ENCODE measurements at places on chromosomes 16 and 17.

GRCh38 chr17:81317961-81318605 is 23.0 kb upstream of the SLC38A10 start:
- no peak for DNase-seq

- no peak for DNase-seq
Observed at GRCh38 chr16:48525201-48526057, 84.6 kb downstream of the N4BP1 start.

DNA sequence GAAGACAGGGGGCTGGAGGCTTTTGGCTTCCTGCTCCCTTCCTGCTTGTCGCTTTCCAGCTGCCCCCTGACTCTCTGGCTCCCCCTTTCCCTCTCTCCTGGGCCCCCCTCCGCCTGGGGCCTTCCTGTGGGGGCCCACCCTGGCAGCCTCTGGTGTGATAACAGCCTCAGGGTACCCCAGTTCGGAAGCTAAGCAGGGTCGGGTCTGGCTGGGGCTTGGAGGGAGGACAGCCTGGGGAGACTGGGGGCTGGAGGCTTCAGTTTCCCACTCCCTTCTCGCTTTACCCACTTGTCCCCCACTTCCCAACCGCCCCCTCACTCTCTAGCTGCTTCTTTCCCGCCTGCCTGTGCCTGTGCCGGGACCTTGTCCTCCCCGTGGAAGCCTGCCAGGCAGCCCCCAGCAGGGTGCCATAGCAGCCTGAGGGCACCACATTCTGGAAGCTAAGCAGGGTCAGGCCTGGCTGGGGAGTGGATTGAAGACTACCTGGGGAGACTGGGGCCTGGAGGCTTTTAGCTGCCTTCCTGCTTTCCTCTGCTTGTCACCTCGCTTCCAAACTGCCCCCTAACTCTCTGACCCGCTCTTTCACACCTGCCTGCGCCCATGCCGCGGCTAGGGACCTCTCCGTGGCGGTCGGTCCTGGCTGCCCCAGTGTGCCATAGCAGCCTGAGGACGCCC is 2275.5 kb downstream of the TP53TG3F start:
- no peak for DNase-seq

DNA sequence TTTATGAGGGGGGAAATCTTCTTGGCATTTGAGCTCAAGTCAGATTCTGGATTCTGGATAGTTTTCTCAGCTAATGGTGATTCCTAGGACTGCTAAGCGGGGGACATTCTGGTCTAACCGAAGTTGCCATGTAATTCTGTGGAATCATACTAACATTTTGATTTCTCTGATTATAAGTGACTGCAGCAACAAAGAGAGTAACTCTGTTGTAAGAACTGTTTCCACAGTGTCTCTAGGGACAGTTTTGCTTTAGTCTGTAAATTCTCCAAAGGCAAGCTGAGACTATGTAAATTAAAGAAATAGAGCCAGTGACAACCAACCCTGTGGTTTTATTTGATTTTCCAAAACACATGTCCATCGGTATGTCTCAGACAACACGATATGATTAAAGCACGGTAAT is 286.2 kb downstream of the IRX3 start:
- peak; percentile 6 for DNase-seq

GRCh38 chr16:78244131-78244895 is 144.9 kb downstream of the WWOX start:
- DNase-seq: peak; percentile 95

- DNase-seq: no peak
Observed at GRCh38 chr16:10812312-10813098, 6.1 kb downstream of the TVP23A start.

GRCh38 chr16:49665482-49666230 is 190.3 kb downstream of the ZNF423 start:
- DNase-seq: no peak

GRCh38 chr16:261031-261691 is 14.6 kb downstream of the RGS11 start:
- no peak for DNase-seq

DNA sequence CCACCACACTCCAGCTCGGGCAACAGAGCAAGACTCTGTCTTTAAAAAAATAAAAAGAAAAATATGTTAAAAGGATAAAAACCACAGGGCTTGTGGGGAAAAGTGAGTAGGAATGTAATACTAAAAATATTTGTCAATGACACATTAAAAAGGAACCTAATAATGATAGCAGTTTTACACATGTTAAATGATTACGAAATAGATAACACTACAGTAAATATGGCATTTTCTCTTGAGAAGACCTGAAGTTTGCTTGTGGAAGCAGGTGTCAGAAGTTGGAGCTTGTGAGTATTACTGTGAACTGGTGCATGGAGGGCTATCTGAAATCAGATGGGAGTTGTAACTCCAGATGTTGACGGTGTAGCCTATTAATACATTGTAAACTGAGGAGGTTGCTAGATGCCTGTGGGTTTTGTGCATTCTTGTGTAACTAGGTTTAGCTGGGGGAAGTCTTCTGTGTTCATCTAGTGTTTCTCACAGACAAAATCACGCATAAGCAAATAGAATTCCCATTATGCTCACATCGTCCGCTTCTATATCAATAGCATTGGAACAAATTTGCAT is 44.2 kb upstream of the CLEC18A start:
- peak; percentile 95 for DNase-seq

DNA sequence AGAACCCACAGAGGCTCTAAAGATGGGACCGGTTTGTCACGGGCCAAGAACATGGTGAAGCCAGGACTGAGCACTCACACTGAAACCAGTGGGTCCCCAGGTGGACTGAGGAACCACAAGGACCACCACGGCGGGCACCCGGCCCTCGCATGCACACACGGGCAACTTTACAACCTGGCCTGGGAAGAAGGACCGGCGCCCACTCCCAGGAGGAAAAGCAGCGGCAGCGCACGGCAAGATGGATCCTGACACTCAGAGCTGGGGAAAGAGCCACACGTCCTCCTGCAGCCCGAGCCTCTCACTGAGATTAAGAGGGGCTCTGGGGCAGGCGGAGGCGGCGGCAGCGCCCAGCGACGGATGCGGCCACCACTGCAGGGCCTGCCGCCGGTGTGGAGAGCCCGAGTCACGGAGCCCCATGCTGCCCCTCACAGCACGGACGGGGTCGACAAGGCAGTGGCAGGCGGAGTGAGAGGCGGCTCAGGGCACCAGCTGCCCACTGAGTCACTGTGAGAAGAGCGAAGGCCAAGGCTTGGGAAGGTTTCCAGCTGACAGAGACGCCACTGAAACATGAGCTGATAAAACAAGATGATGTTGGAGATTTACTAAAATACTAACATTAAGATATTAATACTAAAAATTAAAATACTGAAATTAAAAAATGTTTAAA is 118.3 kb downstream of the ANKRD11 start:
- no peak for DNase-seq

DNA sequence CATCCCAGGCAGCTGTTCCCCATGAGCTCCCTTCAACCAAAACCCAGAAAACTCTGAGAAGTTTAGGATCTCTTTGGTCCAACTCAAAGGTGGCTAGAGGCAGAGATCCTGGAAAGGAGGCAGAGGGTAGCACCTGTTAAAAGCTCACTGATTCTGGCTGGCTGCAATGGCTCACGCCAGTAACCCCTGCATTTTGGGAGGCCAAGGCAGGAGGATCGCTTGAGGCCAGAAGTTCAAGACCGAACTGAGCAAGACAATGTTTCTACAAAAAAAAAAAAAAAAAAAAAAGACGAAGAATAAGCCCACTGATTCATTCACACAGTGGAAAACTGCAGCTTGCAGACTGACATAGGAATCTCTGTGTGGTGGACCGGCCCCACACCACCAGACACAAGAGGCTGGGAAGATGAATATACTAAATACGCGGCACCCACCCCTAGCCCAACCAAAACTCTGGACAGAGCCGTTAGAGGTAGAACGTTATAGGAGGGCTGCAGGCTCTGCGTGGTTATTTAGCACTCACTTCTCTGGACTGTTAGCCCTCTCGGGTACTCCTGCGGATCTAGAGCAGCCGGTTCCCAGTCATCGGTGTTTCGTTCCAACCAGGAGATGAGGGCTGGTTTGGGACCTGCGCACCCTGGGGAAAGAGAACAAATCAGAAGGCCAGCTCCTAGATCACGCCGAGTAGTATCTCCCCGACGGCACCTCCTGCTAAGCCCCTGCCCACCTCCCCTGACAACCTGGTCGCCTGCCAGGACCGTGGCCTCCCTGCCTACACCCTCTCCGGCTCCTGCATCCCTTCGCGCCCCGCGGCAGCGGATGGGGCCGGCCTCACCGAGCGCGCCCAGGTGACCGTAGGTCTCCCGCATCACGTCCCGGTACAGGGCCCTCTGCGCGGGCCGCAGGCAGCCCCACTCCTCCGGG is 925 bp downstream of the ZNF689 start:
- DNase-seq: no peak

DNA sequence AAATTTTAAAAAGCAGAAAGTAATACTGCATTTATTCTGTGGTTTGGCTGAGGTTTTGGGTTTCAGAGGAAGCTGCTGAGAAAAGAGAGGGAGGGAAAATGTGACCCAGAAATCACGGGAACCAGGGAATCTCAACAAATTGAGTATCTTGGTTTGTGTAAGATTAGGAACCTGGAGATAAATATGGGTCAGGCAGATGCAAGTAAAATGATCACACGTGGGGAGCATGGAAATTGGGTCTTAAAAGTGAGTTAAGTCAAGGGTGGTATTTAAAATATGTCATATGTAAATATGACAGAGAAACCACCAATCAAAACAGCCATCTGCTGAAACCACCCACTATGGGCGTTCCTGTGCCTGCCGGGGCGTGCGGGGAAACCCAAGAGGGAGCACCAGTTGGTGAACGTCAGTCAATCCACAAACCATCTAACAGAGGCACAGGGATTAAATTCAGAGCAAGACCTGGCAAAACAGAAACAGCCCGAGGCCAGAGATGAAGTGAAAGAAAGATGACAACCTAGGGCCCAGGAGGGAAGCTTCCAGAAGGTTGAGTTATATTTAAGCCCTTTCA is 33.4 kb downstream of the CDH13 start:
- DNase-seq: peak; percentile 74

DNA sequence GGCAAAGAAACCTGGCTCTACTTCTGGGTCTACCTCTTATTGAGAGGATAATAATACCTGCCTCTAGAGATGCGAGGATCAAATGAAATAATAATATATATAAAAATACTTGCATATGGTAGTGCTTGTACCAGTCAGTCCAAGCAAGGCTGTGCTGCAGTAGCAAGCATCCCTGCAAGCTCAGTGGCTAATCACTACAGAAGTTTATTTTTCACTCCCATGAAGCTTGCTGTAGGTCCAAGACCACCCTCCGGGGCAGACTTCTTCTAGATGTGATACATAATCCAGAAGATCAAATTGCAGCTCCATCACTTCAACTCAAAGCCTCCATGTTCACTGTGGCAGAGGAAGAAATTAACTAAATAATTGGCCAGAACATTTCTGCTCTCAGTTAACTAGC is 48.9 kb upstream of the NKD1 start:
- no peak for DNase-seq

GRCh38 chr17:77191244-77191643 is 50.5 kb downstream of the SEC14L1 start:
- DNase-seq: no peak

GRCh38 chr17:43171586-43172487 is 823 bp downstream of the NBR1 start:
- peak; percentile 95 for DNase-seq

DNA sequence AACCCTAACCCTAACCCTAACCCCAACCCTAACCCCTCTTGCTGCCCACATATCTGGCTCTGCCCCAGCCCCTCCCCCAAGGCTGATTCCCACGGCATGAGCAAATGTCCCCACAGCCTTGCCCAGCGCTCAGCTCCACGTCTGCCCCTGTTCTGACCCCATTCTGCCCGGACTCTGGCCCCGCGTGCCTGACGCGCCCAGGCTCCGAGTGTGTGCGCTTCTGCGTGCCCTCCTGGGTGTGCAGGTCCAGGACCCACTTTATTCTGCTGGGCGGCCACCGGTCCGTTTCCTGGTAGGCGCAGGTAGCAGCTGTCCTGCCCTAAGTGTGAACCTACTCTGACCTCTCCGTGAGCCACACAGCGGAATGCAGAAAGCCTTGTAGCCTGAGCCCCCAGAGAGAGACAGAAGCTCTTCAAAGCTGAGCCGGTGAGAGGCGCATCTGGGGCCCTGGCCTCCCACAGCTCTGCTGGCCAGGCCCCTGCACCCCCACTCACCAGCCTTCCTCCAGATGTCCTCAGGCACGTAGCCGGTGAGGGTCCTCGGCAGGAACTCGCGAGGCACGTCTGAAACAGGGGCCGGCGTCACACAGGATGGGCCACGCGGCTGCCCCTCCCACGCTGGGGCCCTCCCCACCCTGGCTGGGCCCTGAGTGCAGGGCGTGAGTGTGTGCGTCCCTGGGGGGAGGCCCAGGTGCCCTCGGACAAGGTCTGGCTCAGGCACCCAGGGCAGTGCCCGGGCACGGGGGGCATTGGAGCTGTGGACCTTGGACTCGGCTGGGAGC is 14.0 kb upstream of the PABPN1L start:
- no peak for DNase-seq

GRCh38 chr17:20157001-20157310 is 147.8 kb downstream of the SPECC1 start:
- no peak for DNase-seq

GRCh38 chr17:63278728-63279442 is 167.2 kb downstream of the CYB561 start:
- no peak for DNase-seq

DNA sequence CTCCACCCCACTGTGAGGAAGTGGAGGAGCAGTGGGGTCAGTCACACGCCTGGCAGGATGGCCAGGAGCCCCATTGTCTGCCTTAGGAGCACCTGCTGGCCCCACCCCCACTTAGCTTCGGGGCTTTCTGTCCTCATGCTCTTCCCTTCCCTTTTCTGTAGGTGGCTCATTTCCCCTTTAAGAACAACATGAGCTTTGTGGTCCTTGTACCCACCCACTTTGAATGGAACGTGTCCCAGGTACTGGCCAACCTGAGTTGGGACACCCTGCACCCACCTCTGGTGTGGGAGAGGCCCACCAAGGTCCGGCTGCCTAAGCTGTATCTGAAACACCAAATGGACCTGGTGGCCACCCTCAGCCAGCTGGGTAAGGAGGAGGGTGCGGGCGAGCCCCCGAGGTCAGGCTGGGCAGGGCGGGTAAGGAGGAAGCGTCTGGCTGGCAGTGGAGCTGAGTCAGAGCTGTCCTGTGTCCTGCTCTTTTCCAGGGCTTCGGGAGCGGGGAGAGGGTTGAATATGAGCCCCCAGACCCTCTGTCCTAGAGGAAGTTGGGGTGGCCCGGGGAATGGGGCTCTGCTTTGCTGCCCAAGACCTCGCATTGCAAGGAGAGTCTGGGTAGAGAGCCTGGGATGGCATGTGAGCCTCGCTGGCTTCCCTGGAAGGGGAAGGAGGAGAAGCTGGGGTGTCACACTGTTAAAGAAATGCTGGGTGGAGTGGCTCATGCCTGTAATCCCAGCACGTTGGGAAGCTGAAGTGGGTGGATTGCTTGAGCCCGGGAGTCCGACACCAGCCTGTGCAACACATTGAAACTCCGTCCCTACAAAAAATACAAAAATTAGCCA is 9.2 kb upstream of the SERPINF1 start:
- no peak for DNase-seq

GRCh38 chr16:17359788-17360390 is 110.9 kb downstream of the XYLT1 start:
- DNase-seq: no peak

Data from fibroblast of villous mesenchyme (primary cell).